ENCODE measurements at places on chromosomes 7 and 10.

GRCh38 chr7:116583653-116584052 lies 58.8 kb downstream of the CAV1 start:
- DNase-seq: peak; percentile 70

DNA sequence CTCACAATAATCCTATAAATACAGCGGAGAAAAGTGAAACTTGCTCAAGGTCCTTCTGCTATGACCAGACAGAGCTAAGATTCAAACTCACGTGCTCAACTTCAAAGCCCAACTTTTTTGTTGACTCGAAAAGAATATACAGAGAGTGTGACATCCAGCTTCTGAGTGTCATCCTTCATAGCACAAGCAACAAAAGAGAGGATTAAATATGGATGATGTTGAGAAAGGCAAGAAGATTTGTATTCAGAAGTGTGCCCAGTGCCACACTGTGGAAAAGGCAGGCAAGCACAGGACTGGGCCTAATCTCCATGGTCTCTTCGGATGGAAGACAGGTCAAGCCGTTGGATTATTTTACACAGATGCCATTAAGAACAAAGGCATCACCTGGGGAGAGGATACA lies 2.1 kb upstream of the FAM3C start:
- DNase-seq: no peak

DNA sequence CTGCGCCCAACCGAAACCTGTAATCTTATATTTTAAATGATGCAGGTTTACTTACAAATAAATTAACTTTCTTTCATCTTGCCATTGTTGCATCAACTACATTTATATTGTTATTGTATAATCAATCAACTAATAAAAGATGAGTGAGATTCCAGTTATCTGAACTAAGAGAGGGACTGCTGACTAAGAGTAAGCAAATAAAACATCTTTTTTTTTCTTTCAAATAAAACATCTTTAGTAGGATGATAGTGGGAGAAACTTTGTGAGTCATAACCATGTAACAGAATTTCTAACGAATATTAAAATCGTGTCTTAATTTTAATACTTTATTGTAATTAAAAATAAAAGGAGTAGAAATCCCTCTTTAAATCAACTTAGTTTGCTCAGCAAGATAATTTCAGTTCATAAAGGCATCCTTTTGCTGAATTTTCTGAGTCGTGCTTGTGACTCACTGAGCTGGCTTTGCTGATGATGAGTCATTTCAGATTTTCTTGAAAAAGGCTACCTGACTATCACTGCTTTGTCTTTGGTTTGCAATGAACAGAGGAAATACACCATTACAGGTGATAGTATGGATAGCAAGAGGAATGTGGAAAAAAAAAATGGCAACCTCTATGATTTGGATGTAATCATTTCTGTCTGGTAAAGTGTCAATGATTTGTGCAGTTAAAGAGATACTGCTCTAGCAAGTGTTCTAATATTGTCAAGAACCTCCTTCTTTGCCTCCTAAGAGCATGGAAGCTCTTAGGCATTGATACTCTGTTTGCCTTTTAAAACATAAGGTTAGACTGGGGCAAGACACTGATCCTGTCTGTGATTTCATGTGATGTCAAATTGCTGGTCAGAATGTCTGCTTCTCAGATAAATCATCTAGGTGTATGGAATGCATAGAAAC lies 119.5 kb downstream of the GPR158 start:
- no peak for DNase-seq

GRCh38 chr7:132002343-132002968 lies 446.0 kb upstream of the PODXL start:
- DNase-seq: no peak

DNA sequence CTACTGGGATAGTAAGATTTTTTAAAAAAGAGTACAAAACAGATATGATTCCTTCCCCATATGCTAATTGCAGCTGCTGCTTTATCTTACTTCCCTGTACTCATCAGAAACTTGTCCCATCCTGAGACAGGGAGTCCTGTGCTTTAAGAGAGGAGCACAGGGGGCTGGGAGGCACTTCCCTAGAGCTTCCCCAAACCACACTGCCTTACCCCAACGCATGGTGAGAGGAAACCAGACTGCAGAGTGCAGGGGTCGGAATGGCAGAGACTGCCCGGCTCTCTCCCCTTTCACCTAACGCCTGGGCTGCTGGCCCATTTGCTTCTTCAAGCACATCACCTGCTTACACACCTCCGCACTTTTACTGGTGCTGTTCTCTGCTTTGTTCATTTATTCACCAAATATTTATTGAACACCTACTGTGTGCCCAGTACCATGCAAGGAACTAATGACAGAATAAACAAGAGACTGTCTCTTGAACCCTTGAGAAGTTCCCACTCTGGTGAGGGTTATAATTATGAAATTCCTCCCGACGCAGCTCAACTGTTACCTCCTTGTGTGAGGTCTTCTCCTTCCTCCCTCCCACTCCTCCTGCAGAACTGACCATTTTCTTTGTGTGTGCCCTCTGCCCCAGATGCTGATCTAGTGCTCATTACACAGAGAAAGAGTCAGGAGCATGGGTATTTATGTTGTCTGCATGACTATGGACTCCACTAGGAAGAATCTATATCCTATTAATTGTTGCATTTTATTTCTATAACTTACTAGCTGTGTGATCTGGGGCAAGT lies 289.7 kb downstream of the TCF7L2 start:
- no peak for DNase-seq

GRCh38 chr10:123464430-123465323 lies 201.5 kb upstream of the GPR26 start:
- DNase-seq: no peak

GRCh38 chr7:151246102-151246850 lies 2.2 kb downstream of the SMARCD3 start:
- no peak for DNase-seq

- DNase-seq: no peak
These were observed 21.6 kb downstream of the SFTPD start for GRCh38 chr10:79927111-79927828.

DNA sequence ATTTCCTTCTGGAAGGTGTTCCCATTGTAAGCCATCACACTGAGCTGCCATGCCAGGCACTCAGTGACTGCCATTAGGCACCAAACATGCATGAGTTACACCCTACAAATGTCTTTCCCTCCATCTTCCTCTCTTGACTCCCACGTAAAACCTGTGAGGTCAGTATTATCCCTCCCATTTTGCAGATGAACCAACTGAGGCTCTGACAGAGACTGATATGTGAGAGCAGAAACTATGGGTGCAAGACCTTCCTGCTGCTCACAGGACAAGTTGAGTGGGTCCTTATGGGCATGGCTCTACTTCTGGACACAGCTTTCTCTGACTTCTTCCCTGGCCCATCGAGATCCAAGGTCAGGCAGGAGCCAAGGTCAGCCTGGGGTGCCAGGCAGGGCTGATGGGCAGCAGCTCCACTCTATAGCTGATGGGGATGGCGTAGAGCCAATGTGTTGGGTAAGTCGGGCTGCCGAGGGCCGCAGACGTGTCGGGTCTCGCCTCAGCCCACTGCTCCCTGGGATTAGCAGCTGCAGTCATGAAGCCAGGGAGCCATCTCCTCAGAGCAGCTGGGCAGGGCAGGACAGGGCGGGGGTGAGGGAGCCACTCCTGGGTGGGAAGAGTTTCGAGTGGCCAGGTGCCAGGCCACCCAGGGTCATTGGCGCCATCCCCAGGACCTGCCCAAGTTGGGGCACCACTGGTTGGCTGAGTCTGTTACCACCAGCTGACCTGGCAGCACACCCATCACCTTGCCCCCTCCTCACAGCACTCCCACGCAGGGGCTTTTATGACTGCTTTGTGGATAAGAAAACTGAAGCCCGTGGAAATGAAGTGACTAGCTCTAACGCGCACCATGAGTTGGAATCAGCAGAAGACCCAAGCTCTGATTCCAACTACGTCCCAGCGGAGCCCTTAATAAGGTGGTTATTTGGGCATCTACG lies 117.8 kb upstream of the ZMIZ1 start:
- DNase-seq: no peak

- DNase-seq: no peak
These were observed 33.0 kb upstream of the SLC25A13 start for GRCh38 chr7:96354881-96355280.

GRCh38 chr10:70693619-70694335 lies 21.5 kb downstream of the ADAMTS14 start:
- no peak for DNase-seq

GRCh38 chr10:113347508-113347907 lies 205.3 kb upstream of the HABP2 start:
- DNase-seq: no peak

DNA sequence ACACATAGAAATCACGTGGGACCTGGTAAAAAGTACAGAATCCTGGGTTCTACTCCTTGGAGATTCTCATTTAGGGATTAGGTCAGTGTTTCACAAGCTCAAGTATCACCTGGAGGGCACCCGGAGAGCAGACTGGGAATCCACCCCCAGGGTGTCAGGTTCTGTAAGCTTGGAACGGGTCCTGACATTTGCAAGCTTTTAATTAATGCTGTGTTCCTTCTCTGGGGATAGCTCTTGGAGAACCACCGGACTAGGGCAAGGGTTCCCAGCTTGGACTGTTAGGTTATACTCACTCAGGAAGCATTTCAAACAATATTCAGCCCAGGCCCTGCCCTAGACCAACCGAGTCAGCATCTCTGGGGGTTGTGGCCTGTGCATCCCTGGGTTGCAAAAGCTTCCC lies 23.0 kb downstream of the TCF7L2 start:
- DNase-seq: no peak

DNA sequence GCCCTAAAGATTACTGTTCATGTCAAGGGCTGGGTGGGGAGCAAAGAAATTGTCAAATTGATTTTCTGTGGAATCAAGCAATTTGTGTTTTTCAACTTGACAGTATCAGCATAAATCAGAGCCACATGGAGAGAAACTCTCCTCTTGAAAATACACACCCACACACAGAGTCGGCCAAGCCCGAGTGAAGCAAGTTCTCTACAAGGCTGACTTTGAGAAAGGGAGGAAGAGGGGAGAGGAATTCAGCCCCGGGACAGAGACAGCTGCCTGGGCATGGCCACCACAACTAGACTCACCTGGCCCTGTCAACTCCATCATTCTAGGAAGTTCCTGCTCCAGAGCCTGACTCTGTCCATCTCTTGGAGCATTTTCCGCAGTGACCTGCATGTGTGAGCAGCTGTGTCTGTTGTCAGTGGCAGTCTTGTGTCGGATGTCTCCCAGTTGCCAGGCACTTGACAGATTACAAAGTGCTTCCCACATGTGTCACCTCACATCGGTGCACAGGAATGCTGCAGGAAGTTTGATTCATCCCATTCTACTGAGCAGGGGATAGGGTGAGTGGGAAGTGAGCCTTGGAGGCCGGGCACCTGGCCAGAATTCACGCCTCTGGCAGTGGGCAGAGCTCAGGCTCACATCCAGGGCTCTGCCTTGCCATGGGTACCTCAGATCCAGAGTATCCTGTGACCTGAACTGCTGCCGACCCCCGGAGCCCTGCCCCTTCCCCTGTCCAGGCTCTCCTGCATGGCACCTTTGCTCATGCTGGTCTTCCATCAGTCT lies 37.9 kb downstream of the ADAM12 start:
- no peak for DNase-seq

DNA sequence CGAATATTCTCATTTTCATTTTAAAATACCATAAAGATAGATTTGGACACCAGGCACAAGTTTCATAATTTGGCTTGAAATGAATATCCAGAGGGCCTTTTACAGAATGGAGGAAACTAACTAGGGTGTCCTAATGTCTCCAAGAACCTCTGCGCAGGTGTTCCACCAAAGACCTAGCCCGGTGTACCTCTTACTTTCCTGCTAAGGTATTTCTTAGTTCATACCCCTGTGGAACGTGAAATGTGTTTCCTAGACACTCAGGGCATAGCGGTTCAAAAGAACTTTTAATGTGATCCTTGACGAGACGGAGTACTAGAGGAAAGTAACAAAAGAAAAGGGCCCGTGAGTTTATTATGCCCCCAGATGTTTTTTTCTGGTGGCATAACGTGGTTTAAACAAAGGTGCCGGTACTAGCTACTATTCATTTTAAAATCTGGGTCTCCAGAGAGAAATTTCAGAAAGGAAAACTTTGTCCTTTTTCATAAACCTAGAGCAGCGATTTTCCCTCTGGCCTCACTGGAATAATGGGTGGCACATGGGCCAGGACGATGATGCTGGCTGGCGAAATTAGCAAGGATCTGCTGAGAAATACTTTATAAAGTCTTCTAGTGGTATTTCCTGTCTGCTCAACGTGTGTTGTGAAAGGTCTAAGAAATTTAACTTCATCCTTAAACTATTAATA lies 1.4 kb downstream of the APBB1IP start:
- no peak for DNase-seq

DNA sequence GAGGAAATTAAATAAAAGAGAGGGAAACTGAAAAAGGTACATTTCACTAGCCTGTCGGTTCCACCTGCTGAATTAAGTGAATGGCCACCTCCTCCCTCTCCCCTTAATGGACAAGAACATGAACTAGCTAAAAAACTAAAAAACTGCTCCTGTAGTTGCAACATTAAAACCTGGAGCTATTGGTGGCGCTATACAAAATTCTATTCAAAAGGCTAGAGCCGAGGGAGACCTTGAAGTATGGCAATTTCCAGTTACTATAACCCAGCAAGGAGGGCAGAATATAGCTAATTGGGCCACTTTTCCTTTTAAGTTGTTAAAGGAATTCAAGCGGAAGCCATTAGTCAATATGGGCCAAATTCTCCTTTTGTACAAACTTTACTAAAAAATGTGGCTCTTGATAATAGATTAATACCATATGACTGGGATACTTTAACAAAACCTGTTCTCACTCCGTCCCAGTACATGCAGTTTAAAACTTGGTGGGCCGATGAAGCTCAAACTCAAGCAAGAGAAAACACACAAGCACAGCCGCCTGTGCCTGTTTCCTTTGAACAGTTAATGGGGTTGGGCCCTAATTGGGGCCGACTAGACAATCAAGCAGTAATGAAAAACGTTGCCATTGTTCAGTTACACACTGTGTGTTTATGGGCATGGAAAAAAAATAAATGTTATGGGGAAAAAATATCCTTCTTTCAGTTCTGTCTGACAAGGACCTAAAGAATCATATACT lies 6.5 kb upstream of the CHST3 start:
- no peak for DNase-seq

DNA sequence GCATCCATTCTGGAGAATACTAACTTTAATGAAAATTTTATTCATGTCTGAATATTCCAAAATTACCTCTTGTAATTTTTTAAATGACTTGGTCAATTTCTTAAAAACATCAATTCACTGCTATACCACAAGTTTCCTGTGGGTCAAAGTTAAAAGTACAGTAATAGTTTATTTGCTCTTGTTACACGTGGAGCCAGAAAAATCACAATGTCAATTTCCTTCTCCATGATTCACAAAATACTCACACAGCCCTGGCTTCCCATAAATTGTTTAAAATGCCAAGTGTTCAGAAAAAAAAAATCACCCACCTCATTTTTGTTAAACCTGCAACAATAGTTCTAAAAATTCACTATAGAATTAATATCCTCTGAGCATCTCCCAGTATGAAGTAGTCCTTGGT lies 139.5 kb upstream of the GRM3 start:
- no peak for DNase-seq

All from GM20000 (cell line).